ENCODE measurements at places on chromosomes 5 and 9.
A peak's percentile ranks its signal among the peaks of the same experiment; 100 is the strongest.

GRCh38 chr9:134291452-134291881, 34.8 kb upstream of the RXRA start:
- DNase-seq: no peak
- no peak overlapping the region for H3K4me3 ChIP-seq
- H3K4me1 ChIP-seq: peaks cover 2% of the 10 kb centered on the region
- H3K36me3 ChIP-seq: no peaks in the 10 kb centered on the region

DNA sequence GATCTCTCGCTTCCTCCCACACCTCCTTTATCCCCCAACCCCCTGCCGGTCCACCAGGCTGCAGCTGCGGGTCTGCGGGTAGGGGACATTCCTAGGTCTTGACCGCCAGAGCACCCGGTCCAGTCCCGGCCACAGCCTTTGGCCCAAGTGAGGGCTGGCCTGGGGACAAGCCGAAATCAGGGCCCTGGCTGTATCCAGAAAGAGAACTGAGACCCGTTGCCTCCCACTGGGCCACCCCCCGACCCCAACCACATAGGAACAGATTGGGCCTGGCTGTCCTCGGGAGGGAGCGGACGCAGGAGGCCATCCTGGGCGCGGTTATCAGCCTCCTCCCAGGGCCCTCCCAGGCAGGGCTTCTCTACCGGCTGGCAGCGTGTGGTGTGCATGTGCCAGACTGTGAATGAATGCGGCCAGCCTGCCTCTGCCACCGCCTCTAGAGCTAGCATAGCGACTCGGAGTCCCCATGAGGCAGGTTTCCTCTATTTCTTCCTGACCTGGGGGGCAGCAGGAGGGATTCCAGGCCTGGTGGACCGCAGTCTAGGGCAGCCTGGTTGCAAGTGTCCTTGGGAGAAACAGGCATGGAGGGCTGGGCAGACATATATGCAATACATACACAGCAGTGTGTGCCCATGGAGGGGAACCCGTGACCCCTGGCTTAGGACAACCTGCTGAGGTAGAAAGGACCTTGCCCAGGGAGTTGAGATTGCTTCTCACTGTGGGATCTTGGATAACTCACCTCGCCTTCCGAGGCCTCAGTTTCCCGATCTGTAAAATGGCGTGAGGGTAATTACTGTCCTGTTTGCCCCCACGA, 1.2 kb downstream of the N4BP3 start:
- no peak for DNase-seq
- peaks cover 44% of the 10 kb centered on the region for H3K4me1 ChIP-seq
- no peaks in the 10 kb centered on the region for H3K36me3 ChIP-seq
- H3K27me3 ChIP-seq: no peaks in the 10 kb centered on the region
- peak overlapping the region; percentile 98 for H3K27ac ChIP-seq
- peak overlapping the region; percentile 99 for H3K4me3 ChIP-seq

DNA sequence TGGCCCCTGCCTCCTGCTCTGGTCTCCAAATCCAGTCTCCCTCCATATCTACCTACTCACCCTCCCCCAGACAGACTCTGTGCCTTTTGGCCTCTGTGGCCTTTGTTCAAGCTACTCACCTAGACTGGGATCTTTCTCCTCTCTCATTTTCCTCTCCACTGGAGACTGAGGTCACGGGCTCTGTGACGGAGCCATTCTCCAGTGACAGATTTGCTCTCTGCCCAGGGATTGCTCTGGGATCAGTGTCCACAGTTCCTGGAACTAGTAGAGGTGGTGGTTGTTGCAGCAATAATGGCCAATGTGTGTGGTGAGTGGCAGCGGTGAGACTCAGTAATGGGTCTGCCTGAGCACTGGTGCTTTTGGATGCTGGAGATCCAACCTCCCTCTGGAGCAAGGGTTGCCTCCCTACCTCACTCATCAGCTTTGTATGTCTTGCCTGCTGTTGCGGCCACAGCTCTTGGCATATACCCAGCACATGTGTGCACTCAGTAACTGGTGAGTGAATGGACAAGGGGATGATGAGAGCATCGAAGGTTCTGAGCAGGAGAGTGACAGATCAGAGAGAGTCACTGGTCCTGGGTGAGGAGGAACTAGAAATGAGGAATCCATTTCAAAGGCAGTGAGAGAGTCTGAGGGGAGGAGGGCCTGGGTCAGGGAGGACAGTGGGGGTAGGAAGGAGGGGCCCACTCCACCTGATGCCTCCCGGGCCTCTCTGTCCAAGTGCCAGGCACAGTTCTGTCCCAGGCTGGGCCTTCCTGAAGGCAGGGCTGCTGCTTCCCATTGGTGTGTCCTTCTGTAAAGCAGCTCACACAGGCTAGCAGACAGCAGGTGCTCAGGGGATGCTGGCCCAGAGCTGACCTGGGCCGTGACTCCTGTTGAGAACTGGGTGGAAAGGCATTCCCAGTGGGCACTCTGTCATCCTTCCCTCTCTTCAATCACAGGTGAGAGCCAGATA, 96.5 kb upstream of the PITX1 start:
- H3K4me3 ChIP-seq: no peak overlapping the region
- no peaks in the 10 kb centered on the region for H3K4me1 ChIP-seq
- H3K36me3 ChIP-seq: no peaks in the 10 kb centered on the region

DNA sequence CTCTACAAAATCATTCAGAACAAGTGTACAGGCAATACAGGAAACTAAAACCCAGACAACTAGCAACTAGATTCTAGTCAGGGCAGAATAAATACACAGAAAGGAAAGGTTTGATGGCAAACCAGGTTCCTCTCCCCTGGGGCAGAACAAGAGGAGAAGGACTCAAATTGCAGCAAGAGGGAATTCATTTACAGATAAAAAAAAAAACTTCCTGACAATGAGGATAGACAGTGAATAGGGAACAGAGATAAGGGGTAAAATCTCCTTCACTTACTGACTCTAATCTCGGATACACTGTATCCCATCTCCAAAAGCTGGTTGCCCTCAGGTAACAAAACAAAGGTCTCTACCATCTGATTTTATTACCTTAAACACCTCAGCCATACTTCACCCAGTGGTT, 244.0 kb downstream of the SEC61B start:
- no peak overlapping the region for H3K4me3 ChIP-seq
- DNase-seq: no peak
- H3K27ac ChIP-seq: no peak overlapping the region
- H3K36me3 ChIP-seq: no peaks in the 10 kb centered on the region
- peaks cover 6% of the 10 kb centered on the region for H3K27me3 ChIP-seq
- peaks cover 7% of the 10 kb centered on the region for H3K4me1 ChIP-seq

- peaks cover 3% of the 10 kb centered on the region for H3K27me3 ChIP-seq
- no peak overlapping the region for H3K27ac ChIP-seq
- no peak overlapping the region for H3K4me3 ChIP-seq
- no peaks in the 10 kb centered on the region for H3K36me3 ChIP-seq
- peaks cover 6% of the 10 kb centered on the region for H3K4me1 ChIP-seq
These were observed 49.0 kb upstream of the TNFSF15 start for GRCh38 chr9:114854736-114855355.

DNA sequence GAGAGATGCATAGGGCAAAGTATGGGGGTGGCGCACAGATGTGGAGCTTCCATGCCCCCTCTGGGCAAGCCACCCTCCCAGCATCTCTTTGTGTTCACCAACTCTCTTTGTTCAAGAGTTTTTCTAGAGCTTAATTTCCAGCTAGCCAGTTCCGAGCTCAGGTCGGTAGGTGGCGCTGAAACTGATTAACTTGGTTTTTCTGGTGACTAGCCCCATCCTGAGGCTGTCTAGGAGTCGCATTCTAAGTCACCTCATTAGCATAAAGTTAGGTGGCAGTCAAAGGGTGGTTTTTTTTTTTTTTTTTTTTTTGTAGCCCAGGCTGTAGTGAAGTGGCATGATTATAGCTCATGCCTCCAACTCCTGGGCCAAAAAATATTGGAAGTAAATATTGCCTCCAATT, 476.4 kb downstream of the KDM4C start:
- H3K27me3 ChIP-seq: no peaks in the 10 kb centered on the region
- H3K27ac ChIP-seq: no peak overlapping the region
- DNase-seq: peak; percentile 85
- no peak overlapping the region for H3K4me3 ChIP-seq

Data from WTC11 (cell line).